CD4-positive, alpha-beta T cell treated with Interleukin-6 at 100 ng/mL for 8 hours (primary cell): ENCODE measurements at places on chromosomes 7 and 10.

GRCh38 chr7:130615583-130615982 is 53.0 kb downstream of the COPG2 start:
- no peak for DNase-seq

GRCh38 chr7:34298492-34299013 is 359.5 kb upstream of the NPSR1 start:
- DNase-seq = no peak

GRCh38 chr10:97548828-97549455 is 23.6 kb upstream of the ANKRD2 start:
- DNase-seq = no peak

- no peak for DNase-seq
These were observed 130.0 kb upstream of the BTBD16 start for GRCh38 chr10:122140941-122141623.

GRCh38 chr10:24971374-24971773 is 19.0 kb upstream of the PRTFDC1 start:
- no peak for DNase-seq

- no peak for DNase-seq
These were observed 4.8 kb upstream of the CDK6 start for GRCh38 chr7:92841192-92841591.

GRCh38 chr7:37046531-37047079 is 322.3 kb upstream of the AOAH start:
- no peak for DNase-seq

- DNase-seq = no peak
These were observed 39.9 kb upstream of the WNT16 start for GRCh38 chr7:121288894-121289293.

- no peak for DNase-seq
These were observed 187.3 kb downstream of the CXCL12 start for GRCh38 chr10:44197646-44198045.

- DNase-seq = no peak
These were observed 44.9 kb downstream of the PPP1R3C start for GRCh38 chr10:91587710-91588638.

DNA sequence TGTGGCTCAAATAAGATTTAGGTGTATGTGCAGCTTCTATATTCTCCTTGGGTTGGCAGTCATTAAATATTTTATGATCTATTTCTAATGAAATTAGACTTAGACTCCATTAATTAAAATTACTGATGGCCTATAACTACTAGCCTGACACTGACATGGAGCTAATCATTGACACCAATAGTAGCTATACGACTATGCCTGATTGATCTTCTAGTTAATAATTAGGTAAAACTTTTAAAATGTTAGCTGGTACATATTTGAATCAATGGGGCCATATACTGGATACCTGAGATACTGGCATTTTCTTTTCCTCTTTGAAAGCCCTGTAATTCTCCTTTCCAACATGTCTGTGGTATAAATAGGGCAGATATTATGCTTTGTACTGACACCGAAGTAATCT is 14.4 kb downstream of the WEE2 start:
- no peak for DNase-seq

- DNase-seq = no peak
These were observed 370.5 kb upstream of the BMPER start for GRCh38 chr7:33534833-33535232.

DNA sequence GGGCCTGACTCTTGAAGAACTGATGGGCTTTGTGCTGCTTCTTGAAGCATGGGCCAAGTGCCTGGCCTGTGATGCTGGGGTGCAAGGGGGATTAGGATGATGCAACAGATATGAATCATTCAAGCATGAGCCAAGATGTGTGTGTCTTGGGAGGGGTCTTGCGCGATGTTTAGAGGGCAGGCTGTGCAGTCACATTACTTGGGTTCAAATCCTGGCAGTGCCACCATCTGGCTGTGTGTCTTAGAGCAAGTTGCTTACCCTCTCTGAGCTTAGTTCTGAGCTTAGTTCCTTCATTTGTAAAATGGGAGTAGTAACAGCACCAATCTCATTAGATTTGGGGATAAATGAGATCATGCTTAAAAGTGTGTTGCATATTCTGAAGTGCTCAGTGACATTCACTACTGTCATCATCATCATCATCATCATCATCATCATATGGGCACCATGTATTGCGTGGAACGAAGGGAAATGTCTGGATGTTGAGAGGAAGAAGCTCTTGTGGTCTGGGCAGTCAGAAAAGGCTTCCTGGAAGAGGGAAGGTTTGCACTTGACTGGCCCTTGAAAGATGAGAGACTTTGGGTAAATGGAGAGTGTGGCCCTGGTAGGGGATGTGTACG is 9.3 kb downstream of the UNC5B start:
- DNase-seq = no peak
